ENCODE measurements at places on chromosomes 7 and 10.

DNA sequence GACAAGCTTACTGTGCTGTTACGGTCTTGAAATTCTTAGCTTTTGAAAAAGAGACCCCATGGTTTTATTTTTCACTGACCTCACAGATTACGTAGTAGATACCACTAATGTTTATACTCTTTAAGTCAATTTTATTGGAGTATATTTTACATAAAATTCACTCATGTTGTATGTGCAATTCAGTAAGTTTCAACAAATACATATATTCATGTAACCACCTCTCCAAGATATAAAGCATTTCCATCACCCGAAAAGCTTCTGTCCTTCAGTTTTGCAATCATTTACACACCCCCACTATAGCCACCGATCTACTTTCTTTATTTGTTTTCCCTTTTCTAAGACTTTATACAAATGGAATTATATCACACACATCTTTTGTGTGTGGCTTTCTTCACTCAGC is 199.2 kb downstream of the PHF14 start:
- no peak for DNase-seq

GRCh38 chr10:91726355-91726754 is 71.9 kb upstream of the TNKS2 start:
- DNase-seq = no peak

- DNase-seq = no peak
These were observed 118.4 kb downstream of the SEMA3A start for GRCh38 chr7:84076219-84076618.

DNA sequence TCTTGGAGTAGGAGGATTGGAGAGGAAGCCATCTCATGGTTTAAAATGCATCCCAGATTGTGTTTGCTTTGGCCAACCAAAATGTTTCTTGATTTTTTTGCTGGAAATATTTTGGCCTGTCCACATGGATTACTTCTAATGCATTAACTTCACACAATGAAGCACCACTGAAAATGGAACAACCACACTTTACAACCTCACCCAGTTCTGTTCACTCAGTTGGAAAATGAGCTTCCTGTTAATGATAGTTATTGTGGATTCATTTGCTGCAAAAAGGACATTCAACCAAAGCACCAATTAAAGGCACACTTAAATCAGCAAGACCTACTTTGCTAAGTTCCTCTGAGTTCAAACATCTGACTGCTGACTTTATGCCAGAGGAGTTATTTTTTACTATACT is 11.3 kb upstream of the A1CF start:
- no peak for DNase-seq

DNA sequence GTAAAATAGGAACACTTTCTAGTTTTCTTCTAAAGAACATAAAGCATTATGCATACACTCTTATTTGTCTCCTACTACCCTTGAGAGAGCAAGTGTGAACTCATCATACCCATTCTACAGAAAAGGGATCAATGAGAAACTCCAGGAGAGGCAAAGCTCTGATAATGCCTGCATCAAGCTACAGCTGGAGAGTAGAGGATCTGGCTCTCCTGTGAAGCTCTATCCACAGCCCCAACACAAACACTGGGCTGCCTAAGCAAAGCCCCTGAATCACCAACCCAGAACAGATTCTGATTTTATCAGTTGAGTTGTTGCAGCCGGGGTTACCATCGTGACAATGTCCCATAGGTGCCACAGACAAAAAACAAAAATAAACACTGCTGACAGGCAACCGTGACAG is 74.9 kb downstream of the NUDCD3 start:
- DNase-seq = no peak

DNA sequence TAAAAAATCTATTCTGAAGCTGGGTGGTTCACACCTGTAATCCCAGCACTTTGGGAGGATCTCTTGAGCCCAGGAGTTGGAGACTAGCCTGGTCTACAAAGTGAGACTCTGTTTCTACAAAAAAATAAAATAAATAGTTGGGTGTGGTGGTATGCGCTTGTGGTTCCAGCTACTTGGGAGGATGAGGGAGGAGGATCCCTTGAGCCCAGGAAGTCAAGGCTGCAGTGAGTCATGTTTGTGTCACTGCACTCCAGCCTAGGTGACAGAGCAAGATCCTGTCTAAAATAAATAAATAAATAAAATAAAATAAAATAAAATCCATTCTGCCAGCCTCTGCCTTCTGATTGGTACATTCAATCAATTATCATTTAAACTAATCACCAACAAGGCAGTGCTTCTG is 17.5 kb downstream of the ZNF33A start:
- DNase-seq = no peak

DNA sequence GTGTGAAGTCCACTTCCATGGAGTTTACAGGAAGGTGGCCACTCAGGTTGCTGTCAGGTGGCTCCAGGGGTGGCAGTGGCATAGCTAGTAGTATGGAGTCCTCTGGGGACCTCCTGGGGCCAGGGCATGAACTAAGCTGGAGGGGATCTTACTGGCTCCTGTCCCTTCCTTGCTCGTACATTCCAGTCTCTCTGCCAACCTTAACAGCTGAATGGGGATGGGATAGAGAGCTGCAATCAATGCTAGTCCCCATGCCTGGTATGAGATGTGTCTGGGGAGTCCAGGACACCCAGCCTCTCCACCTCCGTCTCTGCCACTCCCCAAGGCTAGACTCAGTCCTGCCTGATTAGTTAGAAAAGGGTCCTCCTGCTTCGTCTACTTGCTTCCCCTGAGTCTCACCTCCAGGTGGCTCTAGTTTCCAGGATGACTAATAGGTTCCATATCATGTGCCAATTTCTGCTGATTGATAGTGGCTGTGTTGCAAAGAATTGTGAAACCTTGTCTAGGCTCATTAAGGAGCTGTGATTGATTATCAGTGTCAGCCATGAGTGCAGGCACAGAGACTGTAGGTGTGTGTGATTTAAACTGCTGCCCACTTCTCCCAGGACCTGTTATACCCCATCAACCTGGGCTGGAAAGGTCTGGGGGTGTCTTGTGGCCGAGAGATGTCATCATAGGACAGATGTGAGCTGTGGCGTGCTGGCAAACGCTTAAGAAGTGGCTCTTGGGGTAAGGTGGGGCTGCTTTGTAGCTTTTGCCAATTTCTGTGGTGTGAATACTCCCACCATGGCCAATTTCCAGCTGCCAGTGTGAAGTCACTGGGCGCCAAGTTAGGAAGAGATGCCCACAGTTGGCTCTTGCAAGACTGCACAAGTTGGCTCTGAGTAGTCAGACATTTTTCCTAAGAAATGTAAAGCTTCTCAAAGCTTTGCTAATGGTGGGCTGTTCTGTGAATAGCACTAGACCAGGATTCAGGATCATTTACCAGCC is 59.8 kb downstream of the COL13A1 start:
- DNase-seq = peak; percentile 88

- DNase-seq = no peak
These were observed 125.7 kb downstream of the TSPAN12 start for GRCh38 chr7:120732256-120732655.

- DNase-seq = no peak
These were observed 22.9 kb downstream of the IKZF1 start for GRCh38 chr7:50327443-50327842.

GRCh38 chr7:3520206-3520605 is 219.2 kb downstream of the SDK1 start:
- DNase-seq = no peak

DNA sequence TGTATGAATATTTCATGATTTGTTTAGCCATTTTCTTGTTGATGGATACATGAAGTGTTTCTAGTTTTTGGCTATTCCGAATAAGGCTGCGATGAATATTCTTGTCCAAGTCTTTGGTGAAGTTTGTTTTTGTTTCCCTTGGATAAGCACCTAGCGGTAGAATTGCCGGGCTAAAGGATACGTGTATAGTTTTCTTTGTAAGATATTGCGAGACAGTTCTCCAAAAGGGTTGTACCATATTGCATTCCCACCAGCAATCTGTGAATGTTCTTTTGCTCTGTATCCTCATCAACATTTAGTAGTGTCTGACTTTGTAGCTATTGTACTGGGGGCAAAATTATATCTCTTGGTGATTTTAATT is 142.6 kb downstream of the DOCK1 start:
- DNase-seq = no peak

DNA sequence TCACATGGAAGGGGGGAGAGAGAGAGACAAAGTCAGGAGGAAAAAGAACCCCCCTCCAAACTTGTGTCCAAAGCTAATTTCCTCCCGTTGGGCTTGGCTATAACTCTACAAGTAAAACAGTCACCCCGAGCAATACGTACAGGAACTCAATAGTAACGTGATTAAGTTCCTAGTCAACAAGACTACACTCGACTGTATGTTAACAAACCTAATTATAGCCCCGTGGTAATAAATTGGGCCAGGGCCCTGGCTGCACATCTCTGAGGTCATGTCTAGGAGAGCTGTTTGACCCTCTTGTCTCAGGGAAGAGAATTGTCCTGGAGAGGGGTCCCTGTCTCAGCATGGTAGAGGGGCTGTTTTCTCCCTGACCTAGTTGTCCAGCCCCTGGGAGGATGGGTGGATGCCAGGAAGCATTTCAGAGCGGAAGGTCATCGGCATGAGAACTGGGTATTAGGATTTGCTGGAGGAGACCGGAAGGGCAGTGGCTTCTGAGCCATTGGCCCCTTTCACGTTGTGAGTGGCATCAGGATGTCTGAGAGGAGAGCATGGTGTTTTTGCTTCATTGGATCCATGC is 60.2 kb upstream of the COMTD1 start:
- no peak for DNase-seq

DNA sequence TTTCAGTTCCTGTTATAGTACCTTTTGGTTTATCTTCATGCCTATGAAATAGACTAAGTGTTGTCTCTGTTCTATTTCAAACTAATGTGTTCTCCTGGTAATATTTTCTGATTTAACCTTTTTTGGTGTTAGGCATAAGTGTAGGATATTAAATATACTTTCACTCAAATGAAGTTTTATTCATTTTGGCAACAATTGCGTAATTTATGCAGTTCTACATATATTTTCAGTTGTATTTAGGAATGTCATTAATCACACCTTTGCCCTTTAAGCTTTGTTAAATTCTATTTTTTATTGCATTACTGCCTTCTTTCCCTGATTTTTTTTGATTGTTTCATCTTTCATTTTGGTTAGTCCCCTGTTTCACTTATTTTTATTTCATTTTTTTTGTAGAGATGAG is 47.3 kb downstream of the RSBN1L start:
- no peak for DNase-seq

DNA sequence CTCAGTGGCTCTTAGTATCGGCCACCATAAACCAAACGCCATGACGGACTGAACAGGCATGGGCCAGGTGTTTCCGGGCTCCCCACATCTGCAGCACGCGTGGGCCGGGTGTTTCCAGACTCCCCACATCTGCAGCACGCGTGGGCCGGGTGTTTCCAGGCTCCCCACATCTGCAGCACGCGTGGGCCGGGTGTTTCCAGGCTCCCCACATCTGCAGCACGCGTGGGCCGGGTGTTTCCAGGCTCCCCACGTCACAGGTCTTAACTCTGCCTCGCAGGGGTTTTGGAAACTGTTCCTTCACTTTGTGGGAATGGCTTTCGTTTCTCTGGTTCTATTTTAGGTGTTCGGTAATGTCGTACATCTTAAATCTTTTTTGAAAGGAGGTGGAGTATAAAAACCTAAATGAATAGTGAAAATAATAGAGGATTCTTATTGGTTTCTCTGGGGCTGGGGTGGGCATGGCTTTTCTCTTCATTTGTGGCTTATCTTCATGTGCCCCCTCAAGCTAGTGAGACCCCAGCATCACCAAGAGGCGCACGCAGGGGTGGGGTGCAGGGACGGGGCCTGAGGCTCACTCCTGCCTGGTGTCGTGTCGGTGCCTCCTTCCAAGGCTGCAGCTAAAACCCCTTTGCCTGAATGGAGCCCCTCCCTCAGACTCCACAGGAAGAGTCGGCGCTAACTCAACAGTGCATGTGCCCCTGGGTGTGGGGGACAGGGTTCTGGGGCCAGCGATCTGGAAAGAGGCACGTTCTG is 126.3 kb downstream of the WDR37 start:
- DNase-seq = no peak

DNA sequence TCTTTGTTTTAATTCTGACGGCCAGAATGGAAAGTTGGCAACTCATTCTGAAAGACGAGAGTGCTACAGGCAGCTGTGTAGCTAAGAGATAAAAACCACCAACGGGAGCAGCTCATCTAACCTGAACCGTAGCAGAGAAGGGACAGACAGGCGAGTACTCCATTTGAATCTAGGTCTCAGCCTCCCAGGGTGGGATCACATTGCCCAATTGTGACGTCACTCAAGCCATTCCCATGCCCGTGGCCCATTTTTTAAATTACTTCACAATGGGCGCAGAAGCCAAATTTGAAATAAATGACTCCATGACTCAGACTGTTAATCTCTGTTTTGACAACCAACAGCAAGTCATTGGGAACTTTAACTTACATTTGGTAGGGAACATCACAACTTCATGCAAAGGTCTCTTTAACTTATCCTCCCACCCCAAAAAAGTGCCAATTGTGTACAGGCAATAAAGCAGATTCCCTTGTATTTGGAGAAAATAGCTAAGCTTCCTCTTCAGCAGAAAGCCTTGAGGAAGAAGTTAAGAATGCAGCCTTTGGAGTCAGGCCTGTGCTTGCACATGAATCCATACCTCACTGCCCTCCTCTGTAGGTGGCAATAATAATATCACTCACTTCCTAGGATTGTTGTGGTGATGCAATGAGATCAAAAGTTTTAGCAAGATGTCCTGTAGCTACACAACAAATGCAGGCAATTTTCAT is 93.2 kb upstream of the KIF5B start:
- DNase-seq = peak; percentile 78

DNA sequence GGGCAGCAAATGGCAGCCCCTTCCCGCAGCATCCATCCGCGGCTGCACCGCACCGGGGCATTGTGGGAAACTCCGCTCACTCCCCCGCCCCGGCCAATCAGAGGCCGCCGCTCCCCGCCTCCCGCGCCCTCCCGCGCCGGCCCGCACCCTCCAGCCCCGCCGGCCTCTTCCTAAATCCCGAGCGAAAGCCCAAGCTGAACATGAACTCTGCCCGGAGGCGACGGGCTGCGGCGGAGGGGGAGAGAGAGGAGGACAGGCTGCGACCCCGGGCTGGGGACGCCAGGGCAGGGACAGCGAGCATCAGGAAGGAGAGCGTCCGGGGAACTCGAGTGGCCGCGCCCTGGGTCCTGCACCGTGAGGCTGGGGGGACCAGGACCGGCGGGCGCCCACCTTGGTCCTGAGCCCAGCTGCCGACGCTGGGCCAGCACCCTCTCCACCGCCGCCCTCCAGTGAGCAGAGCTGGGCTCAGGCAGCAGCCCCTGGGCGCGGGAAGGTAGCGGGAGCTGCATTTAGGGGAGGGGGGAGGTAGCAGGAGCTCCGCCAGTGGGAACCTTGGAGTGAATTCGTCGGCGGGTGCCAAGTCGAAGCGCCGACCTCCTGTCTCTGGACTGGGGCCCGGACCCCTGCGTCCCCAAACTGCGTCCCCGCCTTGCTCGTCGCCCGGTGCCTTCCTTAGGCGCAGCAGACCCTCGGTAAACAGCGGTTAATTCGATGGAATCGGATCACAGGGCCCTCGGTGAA is at the start of gene DGKI:
Gene DGKI, minus strand, starts transcription at position 148 of the 741 bp plus-strand sequence.
- DNase-seq = peak; percentile 1
